ENCODE measurements at places on chromosomes 1 and 21. TPM values are rescaled to one million over a fixed set of nuclear protein-coding genes. Genes with fewer than 3 reads are reported as not detected.

The CYP4Z1 gene
- not detected for total RNA-seq

DNA sequence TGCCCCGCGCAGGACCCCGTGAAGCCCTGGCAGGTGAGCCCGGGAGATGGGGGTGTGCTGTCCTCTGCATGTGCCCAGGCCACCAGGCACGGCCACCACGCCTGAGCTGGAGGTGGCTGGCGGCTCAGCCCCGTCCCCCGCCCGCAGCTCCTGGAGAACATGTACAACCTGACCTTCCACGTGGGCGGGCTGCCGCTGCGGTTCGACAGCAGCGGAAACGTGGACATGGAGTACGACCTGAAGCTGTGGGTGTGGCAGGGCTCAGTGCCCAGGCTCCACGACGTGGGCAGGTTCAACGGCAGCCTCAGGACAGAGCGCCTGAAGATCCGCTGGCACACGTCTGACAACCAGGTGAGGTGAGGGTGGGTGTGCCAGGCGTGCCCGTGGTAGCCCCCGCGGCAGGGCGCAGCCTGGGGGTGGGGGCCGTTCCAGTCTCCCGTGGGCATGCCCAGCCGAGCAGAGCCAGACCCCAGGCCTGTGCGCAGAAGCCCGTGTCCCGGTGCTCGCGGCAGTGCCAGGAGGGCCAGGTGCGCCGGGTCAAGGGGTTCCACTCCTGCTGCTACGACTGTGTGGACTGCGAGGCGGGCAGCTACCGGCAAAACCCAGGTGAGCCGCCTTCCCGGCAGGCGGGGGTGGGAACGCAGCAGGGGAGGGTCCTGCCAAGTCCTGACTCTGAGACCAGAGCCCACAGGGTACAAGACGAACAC, 1.8 kb downstream of the TAS1R3 start:
- no peaks in the 10 kb centered on the region for H3K4me1 ChIP-seq
- no peaks in the 10 kb centered on the region for H3K27me3 ChIP-seq
- no peak overlapping the region for H3K27ac ChIP-seq
- no peak for DNase-seq
- no peak overlapping the region for H3K4me3 ChIP-seq

GRCh38 chr1:74592580-74593355, 80.4 kb upstream of the LRRC53 start:
- peaks cover 2% of the 10 kb centered on the region for H3K27me3 ChIP-seq
- H3K4me3 ChIP-seq, result no peak overlapping the region
- no peaks in the 10 kb centered on the region for H3K36me3 ChIP-seq
- no peak for DNase-seq
- H3K27ac ChIP-seq, result no peak overlapping the region

DNA sequence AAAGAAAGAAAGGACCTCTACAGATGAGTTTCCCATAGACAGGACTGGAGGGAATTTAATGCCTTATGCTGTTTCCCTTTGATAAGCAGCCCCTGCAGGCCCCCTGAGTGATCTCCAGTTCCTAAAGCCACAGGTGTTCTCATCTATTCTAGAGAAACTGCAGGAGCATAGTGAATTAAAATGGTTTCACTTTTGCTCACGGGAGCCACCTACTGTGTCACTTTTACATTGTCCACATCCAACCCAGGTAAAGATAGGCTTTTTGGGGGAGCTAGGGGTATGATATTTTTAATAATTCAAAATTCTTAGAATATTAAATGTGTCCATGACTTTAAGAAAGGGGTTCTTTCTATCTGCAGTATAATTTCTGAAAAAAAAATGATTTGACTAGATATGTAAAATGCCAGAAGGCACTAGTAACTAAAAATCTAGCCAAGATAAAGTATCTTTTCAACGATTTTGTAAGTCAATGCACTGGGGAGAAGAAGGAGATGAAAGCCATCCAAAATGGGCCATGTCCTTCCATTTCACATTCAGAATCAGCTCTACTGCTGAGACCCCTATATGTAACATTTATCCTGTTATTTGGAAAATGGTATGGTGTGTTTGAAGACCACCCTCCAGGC, 267.3 kb upstream of the DUSP10 start:
- no peak overlapping the region for H3K27ac ChIP-seq
- no peaks in the 10 kb centered on the region for H3K36me3 ChIP-seq
- peaks cover 4% of the 10 kb centered on the region for H3K27me3 ChIP-seq
- DNase-seq, result peak; percentile 53
- H3K4me3 ChIP-seq, result no peak overlapping the region

DNA sequence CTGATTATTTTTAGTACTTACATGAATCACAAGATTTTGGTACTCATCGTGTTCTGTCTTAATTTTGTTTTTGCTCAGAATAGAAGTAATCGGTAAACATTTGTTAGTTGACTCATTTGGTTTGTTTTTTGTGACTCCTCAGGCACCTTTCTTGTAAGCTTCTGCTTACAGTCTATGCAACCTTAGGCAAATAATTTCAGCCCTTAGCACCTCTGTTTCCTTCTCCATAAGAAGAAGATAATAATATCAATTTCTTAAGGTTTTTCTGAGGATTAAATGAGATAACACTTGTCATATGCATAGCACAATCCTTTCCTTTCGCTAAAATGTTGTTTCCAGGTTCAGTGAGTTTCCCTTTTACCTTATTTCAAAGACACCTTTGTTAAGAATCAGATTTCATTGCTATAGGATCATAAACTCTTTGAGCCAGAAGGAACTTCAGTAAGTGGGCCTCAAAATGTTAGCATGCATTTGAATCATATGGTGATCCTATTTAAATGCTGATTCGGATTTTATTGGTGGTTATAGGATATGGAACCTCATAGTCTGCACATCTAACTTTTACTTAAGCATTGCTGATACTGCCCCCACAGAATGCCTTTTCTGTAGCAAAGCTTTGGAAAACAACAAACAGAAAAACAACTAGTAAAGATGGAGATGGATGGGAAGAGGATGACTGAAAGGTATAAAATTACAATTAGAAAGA, 272.7 kb upstream of the CACYBP start:
- no peak overlapping the region for H3K4me3 ChIP-seq
- H3K4me1 ChIP-seq, result no peaks in the 10 kb centered on the region
- no peaks in the 10 kb centered on the region for H3K27me3 ChIP-seq

DNA sequence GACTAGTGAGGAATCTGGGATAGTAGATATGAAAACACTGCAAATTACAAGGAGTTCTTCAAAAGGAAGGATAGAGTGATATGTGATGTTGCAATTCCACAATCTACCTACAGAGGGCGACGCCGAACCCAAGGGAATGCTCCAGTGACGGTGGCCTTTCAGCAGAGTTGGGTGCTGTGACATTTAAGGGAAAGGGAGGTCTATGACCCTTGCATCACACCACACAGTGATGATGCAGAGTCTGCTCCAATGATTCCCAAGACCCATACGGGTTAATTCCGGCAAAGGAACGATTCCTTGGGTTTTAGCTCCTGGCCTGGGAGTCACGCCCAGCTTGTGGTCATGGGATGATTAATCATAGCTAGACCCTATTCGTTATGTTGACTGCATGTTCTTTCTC, 123.0 kb upstream of the IGSF21 start:
- H3K4me1 ChIP-seq, result no peaks in the 10 kb centered on the region
- H3K27me3 ChIP-seq, result peaks cover 7% of the 10 kb centered on the region
- peak; percentile 54 for DNase-seq
- H3K27ac ChIP-seq, result no peak overlapping the region
- no peaks in the 10 kb centered on the region for H3K36me3 ChIP-seq
